Mammary microvascular endothelial cell (primary cell): ENCODE measurements at places on chromosomes 13 and 19. TPM values are rescaled to one million over a fixed set of nuclear protein-coding genes. Genes with fewer than 3 reads are reported as not detected.

DPF1 gene
- total RNA-seq = 0.93 and 3.1 TPM in 2 replicates

PCCA gene
- 6.7 and 13.4 TPM in 2 replicates for total RNA-seq

KPTN gene
- 3.7 and 4.4 TPM in 2 replicates for total RNA-seq

C2CD4C gene
- under 0.01 and 0.10 TPM in 2 replicates for total RNA-seq

SH2D3A gene
- 1.2 and 2.1 TPM in 2 replicates for total RNA-seq

ADGRE3 gene
- not detected in 2 replicates for total RNA-seq

CGB5 gene
- not detected in 2 replicates for total RNA-seq

ZNF729 gene
- total RNA-seq = not detected in 2 replicates

PRR20B gene
- total RNA-seq = not detected in 2 replicates

ZNF837 gene
- total RNA-seq = 1.5 and 2.1 TPM in 2 replicates

GJB6 gene
- total RNA-seq = not detected in 2 replicates

NFIX gene
- 7.1 and 8.8 TPM in 2 replicates for total RNA-seq

SLC25A42 gene
- total RNA-seq = 2.5 and 2.9 TPM in 2 replicates
